ENCODE measurements at places on chromosomes 4 and X.

- DNase-seq = no peak
These were observed 10.2 kb downstream of the PDGFC start for GRCh38 chr4:156961196-156962057.

GRCh38 chr4:81428002-81428401 lies 43.7 kb downstream of the RASGEF1B start:
- no peak for DNase-seq

DNA sequence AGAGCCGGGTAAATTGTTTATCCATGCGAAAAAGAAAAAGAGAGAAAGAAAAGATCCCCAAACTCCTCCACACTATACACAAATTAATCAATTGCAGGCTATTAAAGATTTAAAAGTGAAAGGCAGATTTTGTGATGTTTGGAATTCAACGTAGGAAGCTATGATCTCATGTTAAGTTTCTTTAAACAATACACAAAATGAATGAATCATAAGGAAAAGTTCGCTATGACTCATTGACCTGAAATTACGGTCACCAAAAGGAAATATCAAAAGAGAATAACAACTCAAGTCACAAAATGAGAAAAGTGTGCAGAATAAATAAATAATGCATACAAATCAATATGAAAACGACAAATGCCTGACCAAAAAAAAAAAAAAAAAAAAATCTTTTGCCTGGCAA lies 28.6 kb downstream of the CLNK start:
- DNase-seq = no peak

GRCh38 chr4:36966756-36967460 lies 277.6 kb upstream of the NWD2 start:
- DNase-seq = no peak

- DNase-seq = no peak
These were observed 930.2 kb upstream of the DIAPH2 start for GRCh38 chrX:95754411-95754810.

DNA sequence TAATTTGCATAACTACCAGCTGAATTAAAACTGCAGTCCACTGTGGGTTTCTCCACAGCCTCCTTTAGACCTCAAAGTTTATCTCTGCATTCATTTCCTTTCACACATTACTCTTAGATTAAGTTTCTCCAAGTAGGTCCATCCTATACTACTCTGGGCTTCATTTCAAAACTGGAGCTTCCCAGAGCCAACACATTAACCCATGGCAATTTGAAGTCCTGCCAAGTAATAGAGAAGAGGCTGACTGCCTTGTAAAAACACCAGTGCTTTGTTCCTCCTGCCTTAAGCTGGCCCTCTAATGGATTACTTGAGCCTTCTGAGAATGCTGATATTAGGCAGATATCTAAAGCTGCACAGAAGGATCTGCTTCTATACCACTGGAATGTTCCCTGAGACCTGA lies 997.2 kb upstream of the SLIT2 start:
- no peak for DNase-seq

GRCh38 chrX:50779694-50780093 lies 34.3 kb downstream of the SHROOM4 start:
- no peak for DNase-seq

DNA sequence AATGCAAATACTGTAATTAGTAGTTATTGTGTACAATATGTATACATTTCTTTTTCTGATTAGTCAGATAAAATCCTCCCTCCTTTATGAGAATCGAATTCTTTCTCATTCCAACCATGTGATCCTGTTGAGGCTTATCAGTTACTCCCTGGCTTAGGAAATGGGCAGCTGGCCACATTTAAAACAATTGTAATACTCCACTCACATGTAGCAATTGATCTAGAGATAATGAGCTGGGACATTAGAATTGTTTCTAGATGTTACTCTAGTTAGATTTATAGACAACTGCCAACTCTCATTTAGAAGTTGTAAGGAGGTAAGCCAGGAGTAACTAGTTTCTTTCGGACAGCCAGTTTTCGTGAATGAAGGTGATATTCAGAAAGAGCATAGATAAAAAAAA lies 859.3 kb upstream of the AADAT start:
- no peak for DNase-seq

- no peak for DNase-seq
These were observed 5.7 kb upstream of the RNF4 start for GRCh38 chr4:2462992-2463762.

DNA sequence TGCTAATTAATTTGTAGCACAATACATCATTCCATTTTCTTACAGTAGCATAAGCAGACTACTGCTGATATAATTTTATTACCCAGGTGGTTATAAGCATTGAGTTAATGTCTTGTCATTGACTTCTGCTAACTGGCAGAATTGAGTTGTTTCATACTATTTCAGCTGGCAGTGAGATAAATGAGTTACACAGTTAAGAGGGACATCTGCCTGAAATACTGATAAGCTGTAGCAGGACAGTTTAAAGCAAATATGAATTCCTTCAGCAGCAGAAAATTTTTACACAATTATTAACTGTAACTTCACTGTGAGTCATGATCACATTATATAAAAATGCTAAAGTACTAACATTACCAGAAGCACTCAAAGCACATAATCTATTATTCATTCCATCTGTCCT lies 326.8 kb downstream of the INPP4B start:
- no peak for DNase-seq

DNA sequence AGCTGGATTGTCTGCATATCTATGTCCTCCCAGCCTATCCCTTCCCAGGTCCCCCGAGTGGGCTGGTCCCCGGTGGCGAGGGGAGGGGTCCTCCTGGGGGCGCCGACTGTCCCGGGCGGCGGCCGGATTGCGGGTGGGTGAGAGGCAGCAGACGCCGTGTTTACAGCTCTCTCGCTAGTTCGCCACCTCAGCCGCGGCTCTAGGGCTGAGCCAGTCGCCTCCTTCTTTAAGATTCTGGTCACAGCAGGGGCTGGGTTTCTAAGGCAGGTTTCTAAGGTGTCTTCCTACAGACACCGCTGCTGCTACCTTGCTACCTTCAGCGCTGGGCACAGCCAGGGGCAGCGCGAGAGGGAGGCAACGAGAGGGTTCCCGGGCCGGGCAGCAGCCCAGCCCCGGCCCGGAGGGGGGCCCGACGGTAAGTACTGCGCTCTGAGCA lies 57.2 kb downstream of the FRMPD3 start:
- no peak for DNase-seq

DNA sequence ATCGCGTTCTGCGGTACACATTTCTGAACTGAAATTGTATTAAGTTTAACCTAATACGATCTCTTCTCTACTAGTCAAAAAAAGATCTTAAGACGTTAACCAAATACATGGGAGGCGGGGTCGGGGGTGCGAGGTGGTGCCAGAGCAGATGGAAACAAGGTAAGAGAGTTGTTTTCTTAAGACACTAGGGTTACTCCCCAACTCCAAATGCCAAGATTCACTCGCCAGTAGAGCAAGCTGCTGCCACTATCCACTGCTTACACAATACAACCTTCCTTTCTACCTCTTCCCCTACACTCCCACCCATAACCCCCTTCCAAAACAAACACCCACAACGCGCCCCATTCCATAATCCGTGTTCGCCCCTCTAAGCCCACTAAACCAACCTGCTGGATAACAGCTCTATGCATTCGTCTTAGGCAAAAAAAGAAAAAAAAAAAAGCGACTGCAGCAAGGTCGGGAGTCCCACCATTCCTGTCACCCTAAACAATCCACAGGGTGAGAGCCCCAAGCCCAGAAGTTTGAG lies 1.3 kb downstream of the LCORL start:
- no peak for DNase-seq

DNA sequence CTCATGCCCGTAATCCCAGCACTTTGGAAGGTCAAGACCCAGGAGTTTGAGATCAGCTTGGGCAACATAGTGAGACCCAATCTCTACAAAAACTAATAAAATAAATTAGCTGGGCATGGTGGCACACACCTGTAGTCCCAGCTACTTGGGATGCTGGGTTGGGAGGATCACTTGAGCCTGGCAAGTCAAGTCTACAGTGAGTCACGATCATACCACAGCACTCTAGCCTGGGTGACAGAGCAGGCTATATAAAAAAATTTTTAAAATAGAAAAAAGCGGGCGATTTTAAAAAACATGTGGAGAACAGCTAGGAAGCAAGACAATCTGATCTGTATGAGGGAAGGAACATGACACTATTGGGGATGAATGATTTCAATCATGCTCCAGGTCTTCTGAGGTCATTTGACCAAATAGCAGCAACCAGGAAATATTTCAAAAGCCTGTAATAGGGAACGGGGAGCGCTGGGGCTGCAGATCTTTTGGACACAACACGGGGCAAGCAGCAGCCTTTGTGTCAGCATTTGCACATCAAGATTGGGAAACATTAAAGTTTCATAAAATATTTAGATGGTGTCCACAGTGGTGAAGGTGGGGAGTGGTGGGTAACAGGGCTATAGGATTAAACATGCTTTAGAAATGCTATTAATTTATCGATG lies 48.3 kb upstream of the GUCY1A1 start:
- no peak for DNase-seq

DNA sequence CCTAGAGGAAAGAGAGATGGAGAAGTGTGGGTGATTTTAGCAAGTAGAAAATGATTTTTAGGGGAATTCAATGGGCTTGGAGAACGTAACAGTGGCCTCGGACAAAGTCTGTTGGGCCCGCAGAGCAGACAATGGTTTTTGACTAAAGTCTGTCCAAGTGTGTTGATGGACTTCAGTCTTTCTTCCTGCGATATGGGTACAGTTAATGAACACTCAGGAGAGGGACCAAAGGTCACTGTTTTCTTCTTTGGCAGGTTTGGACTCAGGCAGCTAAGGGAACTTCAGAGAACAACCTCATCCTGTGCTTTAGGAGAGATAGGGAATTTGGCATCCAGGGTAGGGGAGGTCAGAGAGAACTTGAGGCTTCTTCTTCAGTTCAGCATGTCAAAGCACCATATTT lies 38.0 kb downstream of the CC2D2A start:
- no peak for DNase-seq

DNA sequence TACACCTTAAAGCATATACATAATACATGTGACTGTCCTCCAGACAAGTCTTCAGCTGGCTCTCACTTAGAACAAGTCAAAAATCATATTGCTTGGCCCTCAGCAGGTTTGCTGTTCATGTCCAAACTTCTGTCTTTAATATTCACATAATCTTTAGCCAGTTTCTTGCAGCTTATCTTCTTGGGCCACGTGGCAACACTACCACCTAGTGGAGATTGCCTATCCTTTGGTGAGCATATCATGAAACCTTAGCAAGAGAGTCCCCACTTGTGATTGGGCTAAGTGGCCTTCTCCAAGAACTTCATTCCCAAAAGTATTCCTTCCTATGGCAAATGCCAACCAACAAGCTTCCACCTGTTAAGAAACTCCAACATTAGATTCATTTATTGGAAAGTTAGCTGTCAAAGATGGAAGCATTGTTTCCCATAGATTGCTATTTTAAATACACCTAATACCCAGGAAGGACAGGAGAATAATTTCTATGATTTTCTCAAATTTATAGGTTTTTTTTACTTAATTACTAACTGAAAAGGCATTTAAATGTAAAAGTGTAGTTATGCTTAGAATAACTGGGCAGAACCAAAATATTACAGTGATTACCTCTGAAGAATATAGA lies 231.9 kb upstream of the INTU start:
- no peak for DNase-seq

- no peak for DNase-seq
These were observed 5.6 kb upstream of the TXK start for GRCh38 chr4:48139691-48140090.

DNA sequence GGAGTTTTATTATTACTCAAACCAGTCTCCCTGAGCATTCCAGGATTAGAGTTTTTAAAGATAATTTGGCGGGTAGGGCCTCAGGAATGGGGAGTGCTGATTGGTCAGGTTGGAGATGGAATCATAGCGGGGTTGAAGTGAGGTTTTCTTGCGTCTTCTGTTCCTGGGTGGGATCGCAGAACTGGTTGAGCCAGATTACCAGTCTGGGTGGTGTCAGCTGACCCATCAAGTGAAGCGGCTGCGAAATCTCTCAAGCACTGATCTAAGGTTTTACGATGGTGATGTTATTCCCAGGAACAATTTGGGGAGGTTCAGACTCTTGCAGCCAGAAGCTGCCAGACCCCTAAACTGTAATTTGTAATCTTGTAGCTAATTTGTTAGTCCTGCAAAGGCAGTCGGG lies 25.1 kb upstream of the SETD7 start:
- no peak for DNase-seq

Data from activated CD4-positive, CD25-positive, alpha-beta regulatory T cell treated with anti-CD3 and anti-CD28 coated beads, Interleukin-2, amount 50 U/mL, for 16 hours (primary cell).